Islet precursor cell (in vitro differentiated cells): ENCODE measurements at places on chromosomes 3 and 15.

GRCh38 chr3:152964911-152965609 lies 130.1 kb downstream of the P2RY1 start:
- DNase-seq = no peak

- DNase-seq = peak; percentile 93
Observed at GRCh38 chr3:184345317-184346144, 8.1 kb downstream of the FAM131A start.

DNA sequence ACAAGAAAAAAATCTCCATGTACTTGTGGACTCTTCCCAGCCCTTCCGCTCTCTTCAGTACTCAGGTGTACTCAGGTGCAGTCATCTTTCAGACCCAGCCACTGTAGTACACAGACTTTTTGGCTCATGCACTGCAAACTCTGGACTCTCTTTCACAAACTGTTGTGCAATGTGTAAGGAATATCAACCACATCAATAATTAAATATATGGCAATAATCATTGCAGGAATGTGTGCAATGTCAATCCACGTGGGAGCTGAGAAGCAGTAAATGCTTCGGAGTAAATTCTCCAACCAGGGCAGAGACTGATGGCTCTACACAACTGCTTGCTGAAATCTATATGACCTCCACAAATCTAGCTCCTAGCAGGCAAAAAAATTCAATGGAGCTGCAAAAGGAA lies 287.3 kb upstream of the COL8A1 start:
- DNase-seq = no peak

- no peak for DNase-seq
Observed at GRCh38 chr3:178850450-178851190, 221.0 kb downstream of the ZMAT3 start.

DNA sequence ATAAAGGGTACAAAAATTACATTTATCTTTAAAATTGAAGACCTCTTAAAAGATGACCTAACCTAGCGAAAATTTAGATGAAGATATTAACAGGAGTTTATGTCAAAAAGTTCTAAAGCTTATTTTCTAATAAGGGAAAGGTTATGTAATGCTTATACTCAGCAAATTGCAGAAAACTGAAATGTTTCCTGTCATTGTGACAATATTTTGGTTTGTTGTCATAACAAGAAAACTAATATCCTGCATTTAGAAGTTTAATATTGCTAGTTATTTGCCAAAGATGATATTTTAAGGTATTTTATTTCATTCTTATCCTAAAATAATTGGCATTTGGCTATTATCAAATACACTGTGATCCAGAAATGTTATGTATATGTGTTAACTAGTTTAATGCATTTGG lies 294.5 kb downstream of the C3orf38 start:
- no peak for DNase-seq

GRCh38 chr3:18223974-18224373 lies 201.2 kb downstream of the SATB1 start:
- no peak for DNase-seq

DNA sequence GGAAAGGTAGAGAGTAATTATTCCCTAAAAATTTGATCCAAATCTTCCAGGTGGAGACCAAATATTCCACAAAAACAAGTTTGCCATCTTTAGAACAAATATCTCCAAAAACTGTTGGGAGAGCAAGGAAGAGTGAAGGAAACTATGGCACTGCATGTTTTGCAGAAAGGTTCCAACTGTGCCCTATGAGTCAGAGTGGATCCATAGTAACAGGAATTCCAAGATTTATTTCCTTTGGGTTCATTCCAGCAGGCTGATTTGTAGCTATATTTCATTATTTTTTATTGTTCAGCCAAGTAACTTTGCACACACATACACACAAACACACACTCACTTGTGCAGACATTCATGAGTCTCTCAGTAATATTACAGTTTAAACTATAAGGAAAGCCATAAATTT lies 459.7 kb upstream of the EPHA6 start:
- DNase-seq = no peak

DNA sequence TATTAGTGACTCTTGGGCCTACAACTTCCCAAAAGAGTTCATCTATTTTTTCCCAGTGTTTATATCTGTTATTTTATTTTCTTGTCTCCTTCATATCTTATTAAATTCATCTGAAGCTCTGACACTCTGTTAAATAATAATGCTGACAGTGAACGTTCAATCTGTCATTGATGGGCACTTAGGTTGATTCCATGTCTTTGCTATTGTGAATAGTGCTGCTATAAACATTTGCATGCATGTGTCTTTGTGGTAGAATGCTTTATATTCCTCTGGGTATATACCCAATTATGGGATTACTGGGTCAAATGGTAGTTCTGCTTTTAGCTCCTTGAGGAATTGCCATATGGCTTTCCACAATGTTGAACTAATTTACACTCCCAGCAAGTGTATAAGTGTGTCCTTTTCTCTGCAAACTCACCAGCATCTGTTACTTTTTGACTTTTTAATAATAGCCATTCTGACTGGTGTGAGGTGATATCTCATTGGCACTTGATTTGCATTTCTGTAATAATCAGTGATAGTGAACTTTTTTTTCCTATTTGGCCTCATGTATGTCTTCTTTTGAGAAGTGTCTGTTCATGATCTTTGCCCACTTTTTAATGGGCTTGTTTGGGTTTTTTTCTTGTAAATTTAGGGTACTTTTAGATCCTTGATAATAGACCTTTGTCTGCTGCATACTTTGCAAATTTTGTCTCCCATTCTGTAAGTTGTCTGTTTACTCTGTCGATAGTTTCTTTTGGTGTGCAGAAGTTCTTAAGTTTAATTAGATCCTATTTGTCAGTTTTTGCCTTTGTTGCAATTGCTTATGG lies 122.5 kb downstream of the LEKR1 start:
- DNase-seq = no peak

GRCh38 chr3:126983276-126983652 lies 349 bp downstream of the PLXNA1 start:
- DNase-seq = no peak

DNA sequence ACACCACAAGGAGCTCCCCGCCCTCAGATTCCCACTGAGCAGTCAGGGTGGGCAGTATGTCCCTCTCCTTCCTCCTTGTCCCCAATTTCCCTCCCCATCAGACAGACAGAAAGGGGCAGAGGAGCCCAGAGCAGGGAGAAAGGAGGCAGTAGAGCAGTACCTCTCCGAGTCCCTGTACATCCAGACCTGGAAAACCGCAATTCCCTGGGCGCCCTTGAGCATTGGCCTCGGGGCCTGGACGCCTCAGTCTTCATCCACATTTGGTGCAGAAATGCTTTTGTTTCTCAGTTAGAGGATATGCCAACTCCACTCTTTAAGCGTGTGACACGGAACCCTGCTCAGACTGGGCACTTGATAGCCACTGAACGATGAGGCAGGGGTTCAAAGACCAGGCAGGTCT lies 5.9 kb downstream of the ISG20 start:
- DNase-seq = no peak
